ENCODE measurements at places on chromosomes 5 and 9. TPM values are rescaled to one million over a fixed set of nuclear protein-coding genes. Genes with fewer than 3 reads are reported as not detected.

GRCh38 chr9:35903049-35903448 is 3.0 kb upstream of the HRCT1 start:
- DNase-seq, result no peak

- no peak for DNase-seq
Observed at GRCh38 chr5:120806202-120806601, 342.1 kb downstream of the PRR16 start.

DNA sequence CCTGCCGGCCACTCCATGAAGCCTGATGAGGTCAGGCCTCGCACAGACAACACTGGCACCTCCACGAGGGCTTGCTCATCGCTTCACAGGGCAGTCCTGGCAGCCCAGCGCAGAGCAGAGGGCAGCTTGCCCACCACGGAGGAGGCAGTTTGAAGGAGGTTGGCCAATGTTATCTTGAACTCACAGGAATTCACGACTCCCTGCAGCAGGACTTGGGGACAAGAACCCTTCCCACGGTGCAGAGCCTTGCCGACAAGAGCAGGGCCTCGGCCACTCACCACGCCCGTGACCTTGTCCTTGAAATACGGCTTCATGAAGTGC is 5.0 kb downstream of the SNAPC4 start:
- no peak for DNase-seq

DNA sequence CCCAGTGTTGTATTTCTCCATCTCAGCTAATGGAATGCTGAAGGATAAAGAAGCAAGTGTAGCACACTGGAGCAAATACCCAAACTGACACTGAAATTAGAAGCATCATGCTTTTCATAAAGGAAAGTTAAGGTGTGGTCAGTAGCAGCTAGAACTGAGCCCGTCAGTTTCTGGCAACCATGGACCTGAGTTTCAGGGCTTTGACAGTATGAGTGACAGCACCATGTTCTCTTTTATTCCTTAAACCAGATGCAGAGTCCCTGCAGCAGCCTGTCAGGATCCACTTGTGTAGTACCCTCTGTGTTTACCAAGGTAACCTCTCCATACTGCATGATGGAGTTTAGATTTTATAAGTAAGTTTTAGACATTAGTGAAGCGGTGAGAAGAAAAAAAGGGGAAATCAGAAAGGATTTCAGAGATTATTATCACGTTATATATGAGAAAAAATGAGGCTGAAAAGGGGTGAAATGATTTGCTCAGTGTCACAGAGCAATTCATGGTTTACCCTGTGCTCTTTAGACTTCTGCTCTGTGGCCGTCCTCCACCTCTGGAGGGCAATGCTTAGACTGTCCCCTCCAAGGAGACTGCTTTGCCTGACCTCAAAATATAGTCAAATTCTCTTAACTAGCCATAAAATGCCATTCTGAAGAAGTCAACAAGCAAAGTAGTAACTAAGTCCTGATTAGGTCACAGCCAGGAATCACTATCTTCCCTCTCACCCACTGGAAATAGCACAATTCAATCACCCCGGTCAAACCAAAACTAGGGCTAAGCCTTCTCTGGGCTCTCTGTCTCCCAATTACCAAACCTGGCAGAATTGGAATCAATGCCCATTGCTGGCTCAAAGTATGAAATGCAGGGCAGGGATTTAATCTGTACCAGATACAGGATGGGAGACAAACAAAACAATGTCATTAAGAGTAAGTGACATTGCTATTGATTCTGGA is 10.5 kb upstream of the MYOT start:
- DNase-seq, result no peak

The CLIC3 gene
- not detected for total RNA-seq

DNA sequence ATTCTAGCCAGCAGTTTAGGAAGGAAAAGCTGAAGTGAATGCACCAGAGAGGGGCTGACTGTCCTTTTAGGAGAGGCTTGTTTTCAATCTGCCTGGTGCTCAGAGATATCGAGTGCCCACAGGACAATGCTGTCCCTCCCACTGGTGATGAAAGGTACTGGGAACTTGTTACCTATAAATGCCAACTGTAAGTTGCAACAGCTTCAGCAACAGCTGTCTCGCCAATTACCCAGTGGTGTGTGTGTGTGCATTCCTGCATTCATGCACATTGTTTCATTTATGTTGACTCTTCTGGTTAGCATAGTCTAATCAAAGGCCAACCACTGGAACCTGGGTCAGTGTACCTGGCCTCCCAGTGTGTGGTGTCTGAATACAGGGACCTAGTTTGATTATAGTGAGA is 161.1 kb downstream of the CSNK1G3 start:
- DNase-seq, result no peak

The GKAP1 gene
- 47.4 TPM for total RNA-seq

DNA sequence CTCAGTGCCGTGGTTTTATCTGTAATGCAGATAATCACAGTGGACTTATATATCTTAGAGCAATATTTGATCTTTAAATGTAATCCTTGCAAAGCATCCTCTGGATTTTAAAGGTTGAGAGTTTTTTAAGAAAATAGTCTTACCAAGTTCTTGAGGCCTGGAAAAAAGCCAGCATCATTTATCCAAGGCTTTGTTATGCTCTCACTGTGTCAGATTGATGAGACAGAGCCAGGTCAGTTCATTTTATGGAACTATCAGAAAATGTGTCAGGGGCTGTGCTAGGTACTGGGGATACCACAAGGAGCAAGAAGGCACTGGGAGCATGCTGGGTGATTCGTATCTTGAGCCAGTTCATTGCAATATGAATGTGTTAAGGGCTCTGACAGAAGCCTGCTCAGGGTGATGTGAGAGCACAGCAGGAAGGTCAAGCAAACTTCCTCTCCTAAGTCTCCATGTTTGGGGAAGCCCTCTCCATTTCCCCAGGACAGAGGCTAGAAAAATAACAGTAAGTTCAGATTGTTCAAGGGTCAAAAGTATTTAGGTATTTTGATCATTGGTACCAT is 19.7 kb downstream of the C7 start:
- no peak for DNase-seq

The NOXA1 gene
- total RNA-seq, result 2.6 TPM

The PCDHGA11 gene
- total RNA-seq, result 12.5 TPM

GRCh38 chr5:112226215-112226614 is 192.9 kb downstream of the EPB41L4A start:
- no peak for DNase-seq

The ASPN gene
- total RNA-seq, result not detected

DNA sequence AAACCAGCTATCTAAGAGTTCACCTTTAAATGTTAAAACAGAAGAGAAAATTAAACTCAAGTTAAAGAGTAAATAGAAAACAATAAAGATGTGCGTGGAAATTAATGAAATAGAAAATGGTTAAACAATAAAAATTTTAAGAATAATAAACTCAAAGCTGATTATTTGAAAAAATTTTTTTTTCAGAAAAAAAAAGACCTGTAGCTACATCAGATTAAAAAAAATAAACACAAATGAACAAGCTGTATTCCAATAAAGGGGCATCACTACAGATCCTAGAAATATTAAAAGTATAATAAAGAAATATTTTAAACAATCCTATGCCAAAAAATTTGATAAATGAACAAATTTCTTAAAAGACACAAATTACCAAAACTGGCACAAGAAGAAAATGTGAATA is 64.1 kb downstream of the DRD1 start:
- no peak for DNase-seq

GRCh38 chr5:148873690-148874485 is 47.5 kb downstream of the ADRB2 start:
- no peak for DNase-seq

- DNase-seq, result no peak
Observed at GRCh38 chr5:157236423-157236822, 29.5 kb upstream of the CYFIP2 start.
